PC-3 (cell line): ENCODE measurements at places on chromosomes 12 and 14.

GRCh38 chr14:99772371-99773283 is 20.6 kb upstream of the EML1 start:
- H3K4me3 ChIP-seq = no peak overlapping the region
- no peaks in the 10 kb centered on the region for H3K36me3 ChIP-seq
- H3K27ac ChIP-seq = no peak overlapping the region
- DNase-seq = peak; percentile 63

DNA sequence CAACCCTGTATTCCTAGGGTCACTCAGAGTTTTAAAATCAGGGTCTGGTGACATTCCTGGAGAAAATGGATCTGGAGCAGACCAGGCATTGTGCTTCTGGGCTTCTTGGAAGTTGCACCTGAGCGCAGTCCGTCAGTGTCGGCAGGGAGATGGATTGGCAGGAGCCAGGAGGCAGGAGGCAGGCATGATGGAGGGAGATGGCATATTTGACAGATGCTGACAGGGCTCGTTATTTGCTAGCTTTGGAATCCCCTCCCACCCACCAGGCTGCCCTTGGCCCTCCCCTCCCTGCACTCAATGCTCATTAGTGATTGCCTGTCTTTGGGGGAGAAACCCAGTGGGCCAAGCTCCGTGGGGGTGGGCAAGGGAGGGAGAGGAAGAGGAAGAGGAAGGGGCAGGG is 4.7 kb downstream of the CISTR start:
- H3K27me3 ChIP-seq = 0 out of 2 replicates have a peak, but pooled peaks cover 3% of the 10 kb centered on the region
- H3K4me1 ChIP-seq = peaks cover 14% of the 10 kb centered on the region; the same call in 1 of the 2 replicates
- no peaks in the 10 kb centered on the region; the same call in 1 of the 2 replicates for H3K36me3 ChIP-seq
- H3K27ac ChIP-seq = no peak overlapping the region
- H3K4me3 ChIP-seq = peak overlapping the region; percentile 7; the same call in 1 of the 2 replicates

DNA sequence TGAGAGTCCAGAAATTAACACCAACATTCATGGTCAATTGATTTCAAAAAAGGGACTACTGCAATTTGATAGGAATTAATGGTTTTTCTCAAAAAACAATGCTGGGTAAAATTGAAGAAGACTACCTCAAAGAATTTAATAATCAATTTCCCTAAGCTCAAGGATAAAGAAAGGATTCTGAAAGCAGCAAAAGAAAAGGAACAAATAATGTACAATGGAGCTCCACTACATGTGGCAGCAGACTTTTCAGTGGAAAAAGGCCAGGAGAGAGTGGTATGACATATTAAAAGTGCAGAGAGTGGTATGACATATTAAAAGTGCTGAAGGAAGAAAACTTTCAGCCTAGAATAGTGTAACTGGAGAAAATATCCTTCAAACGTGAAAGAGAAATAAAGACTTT is 15.6 kb upstream of the TAS2R43 start:
- no peaks in the 10 kb centered on the region for H3K27me3 ChIP-seq
- no peak for DNase-seq
- no peak overlapping the region for H3K4me3 ChIP-seq
- H3K36me3 ChIP-seq = no peaks in the 10 kb centered on the region
- H3K4me1 ChIP-seq = no peaks in the 10 kb centered on the region

- peaks cover 45% of the 10 kb centered on the region for H3K4me1 ChIP-seq
- H3K4me3 ChIP-seq = no peak overlapping the region
- no peak overlapping the region for H3K27ac ChIP-seq
- DNase-seq = peak; percentile 49
- H3K27me3 ChIP-seq = no peaks in the 10 kb centered on the region
- no peaks in the 10 kb centered on the region for H3K36me3 ChIP-seq
Measured at GRCh38 chr12:116040402-116040801, 237.1 kb downstream of the MED13L start.

GRCh38 chr12:124734224-124734788 is 129.4 kb downstream of the SCARB1 start:
- H3K27me3 ChIP-seq = no peaks in the 10 kb centered on the region
- H3K4me1 ChIP-seq = peaks cover 18% of the 10 kb centered on the region
- H3K4me3 ChIP-seq = no peak overlapping the region
- DNase-seq = no peak
- H3K36me3 ChIP-seq = no peaks in the 10 kb centered on the region
- H3K27ac ChIP-seq = no peak overlapping the region

DNA sequence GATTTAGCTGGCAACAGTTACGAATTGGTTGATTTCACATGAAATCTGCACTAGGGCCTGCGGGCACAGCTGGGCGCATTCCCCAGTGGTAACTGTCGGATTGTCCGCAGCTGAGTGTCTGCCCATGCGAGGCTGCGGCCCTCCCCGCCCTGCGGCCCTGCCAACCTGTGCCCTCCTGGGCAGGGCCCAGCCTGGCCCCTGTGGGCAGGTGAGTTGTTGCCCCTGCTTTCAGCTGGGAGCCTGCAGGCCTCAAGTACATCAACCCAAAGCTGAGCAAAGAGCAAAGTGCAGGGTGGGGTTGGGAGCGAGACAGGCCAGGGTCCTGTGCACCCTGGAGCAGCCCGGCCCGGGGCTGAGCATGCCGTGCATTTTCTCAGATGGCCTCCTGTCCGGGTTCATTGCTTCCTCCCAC is 89.1 kb downstream of the ADGRD1 start:
- no peaks in the 10 kb centered on the region for H3K4me1 ChIP-seq
- H3K36me3 ChIP-seq = no peaks in the 10 kb centered on the region
- H3K4me3 ChIP-seq = no peak overlapping the region
- H3K27ac ChIP-seq = no peak overlapping the region

GRCh38 chr14:51370758-51371386 is 130.8 kb downstream of the TMX1 start:
- peak overlapping the region; percentile 21 for H3K27ac ChIP-seq
- H3K27me3 ChIP-seq = no peaks in the 10 kb centered on the region
- no peaks in the 10 kb centered on the region for H3K36me3 ChIP-seq
- H3K4me1 ChIP-seq = peaks cover 24% of the 10 kb centered on the region
- peak; percentile 34 for DNase-seq

- peak overlapping the region; percentile 37; the same call in 1 of the 2 replicates for H3K4me3 ChIP-seq
- H3K36me3 ChIP-seq = no peaks in the 10 kb centered on the region
- no peaks in the 10 kb centered on the region for H3K27me3 ChIP-seq
- H3K4me1 ChIP-seq = peaks cover 22% of the 10 kb centered on the region
- peak; percentile 96 for DNase-seq
- peak overlapping the region; percentile 76 for H3K27ac ChIP-seq
Measured at GRCh38 chr12:1540690-1541089, 53.7 kb downstream of the FBXL14 start.

DNA sequence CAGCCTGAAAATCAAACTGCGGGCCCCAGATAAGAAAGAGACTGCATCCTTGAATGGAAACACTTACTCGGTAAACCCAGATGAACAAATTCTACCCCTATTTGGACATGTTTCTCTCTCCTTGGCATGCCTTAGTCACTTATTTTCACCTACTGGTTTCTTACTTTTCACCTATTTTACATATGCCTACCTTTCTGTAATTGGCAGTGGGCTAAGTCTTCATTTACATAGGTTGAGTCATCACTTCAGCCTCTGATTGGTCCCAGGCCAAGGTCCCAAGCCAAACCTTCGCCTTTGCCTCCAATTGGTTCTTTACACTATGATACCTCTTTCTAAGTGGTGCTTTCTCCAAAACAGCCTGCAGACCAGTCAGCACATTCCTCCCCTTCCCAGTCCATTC is 111.3 kb downstream of the DYRK2 start:
- H3K36me3 ChIP-seq = no peaks in the 10 kb centered on the region
- peaks cover 2% of the 10 kb centered on the region for H3K4me1 ChIP-seq
- no peaks in the 10 kb centered on the region for H3K27me3 ChIP-seq
- no peak overlapping the region for H3K27ac ChIP-seq
- peak; percentile 47 for DNase-seq
- H3K4me3 ChIP-seq = no peak overlapping the region

GRCh38 chr14:104650057-104650980 is 39.1 kb upstream of the INF2 start:
- H3K36me3 ChIP-seq = no peaks in the 10 kb centered on the region
- no peaks in the 10 kb centered on the region for H3K4me1 ChIP-seq
- peak; percentile 59 for DNase-seq
- no peaks in the 10 kb centered on the region for H3K27me3 ChIP-seq
- no peak overlapping the region for H3K27ac ChIP-seq

DNA sequence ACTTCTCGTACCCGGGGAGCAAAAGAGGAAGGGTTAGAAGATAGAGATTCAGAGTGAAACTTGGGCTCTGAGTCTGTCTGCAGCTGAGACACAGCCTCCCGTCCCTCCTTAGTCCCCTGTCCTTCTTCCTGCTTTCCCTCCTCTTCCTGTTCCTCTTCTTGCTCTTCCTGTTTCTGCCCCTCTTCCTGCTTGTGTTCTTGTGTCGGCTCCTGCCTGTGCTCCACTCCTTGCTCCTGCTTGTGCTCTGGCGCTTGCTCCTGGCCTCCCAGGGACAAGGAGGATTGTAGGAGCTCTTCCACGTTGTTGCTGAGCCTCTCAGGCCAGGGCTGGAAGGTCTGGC is 3.0 kb downstream of the ACRBP start:
- H3K36me3 ChIP-seq = no peaks in the 10 kb centered on the region
- no peaks in the 10 kb centered on the region for H3K27me3 ChIP-seq
- no peak overlapping the region for H3K4me3 ChIP-seq
- H3K4me1 ChIP-seq = no peaks in the 10 kb centered on the region

DNA sequence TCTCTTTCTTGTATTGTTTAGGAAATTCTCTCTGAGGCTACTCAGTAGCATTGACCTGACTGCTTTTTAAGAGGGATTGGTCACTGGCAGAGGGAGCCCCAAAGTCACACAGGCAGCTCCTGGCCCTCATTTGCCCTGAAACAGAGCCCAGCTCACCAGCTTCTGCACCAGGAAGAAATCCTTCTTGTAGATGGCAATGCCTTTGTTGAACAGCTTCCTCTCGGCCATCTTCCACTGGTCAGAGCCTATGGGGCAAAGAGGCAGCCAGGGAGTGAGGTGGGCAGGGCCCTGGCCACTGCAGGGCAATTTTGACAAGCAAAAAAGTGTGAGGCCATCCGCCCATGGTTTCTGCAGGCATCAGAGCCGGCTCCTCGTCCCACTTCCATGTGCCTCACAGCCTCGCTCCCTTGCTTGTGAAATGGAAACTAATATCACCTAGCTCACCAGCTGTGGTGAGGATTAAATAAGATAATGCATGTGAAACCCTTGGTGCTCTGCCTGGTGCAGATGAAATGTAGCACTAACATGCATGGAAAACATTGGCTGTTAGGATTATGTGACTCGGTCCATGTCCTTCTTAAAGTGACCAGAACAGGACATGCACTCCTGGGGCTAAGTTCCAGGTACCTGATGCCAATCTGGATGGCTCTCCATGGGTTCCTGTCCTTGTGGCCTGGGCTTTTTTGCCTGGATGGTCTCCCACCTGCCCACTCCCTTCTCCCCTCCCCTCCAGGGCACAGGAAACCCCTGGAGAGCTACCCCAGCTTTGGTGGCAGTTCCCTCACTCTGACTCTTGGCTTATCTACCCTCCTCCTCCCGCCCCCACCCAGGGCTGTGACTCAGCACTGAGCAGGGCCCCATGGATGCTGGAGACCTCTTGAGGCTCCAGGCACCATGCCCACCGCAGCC is 11.2 kb upstream of the PNMA1 start:
- DNase-seq = no peak
- H3K4me1 ChIP-seq = peaks cover 44% of the 10 kb centered on the region
- H3K36me3 ChIP-seq = peaks cover 71% of the 10 kb centered on the region
- no peaks in the 10 kb centered on the region for H3K27me3 ChIP-seq
- H3K27ac ChIP-seq = peak overlapping the region; percentile 70
- no peak overlapping the region for H3K4me3 ChIP-seq

GRCh38 chr12:43349863-43350262 is 202.1 kb downstream of the ADAMTS20 start:
- H3K4me1 ChIP-seq = no peaks in the 10 kb centered on the region
- H3K4me3 ChIP-seq = no peak overlapping the region

DNA sequence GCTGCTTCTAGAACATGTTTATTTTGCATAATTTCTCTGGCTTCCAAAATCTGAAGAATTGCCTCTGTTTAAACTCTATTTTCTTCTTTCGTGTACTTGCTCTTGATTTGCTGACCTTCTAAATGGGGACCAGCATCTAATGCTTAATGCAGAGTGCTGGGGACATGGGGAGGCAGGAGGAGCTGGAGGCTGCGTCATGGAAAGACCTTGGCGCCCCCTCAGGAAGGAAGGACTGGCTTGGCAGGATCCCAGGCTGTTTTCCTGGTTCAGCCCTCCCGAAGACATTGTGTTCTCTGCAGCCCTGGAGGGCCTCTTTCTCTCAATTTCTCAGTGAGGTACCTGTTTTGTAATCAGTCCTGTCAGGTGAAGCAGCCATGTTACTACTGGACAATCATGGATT is 5.5 kb downstream of the PRKCH start:
- no peaks in the 10 kb centered on the region for H3K36me3 ChIP-seq
- DNase-seq = peak; percentile 6
- H3K4me1 ChIP-seq = peaks cover 14% of the 10 kb centered on the region
- H3K27ac ChIP-seq = no peak overlapping the region
